CD4-positive, alpha-beta T cell treated with Interleukin-4 for 1 hour (primary cell): ENCODE measurements at places on chromosomes 3 and 15.

DNA sequence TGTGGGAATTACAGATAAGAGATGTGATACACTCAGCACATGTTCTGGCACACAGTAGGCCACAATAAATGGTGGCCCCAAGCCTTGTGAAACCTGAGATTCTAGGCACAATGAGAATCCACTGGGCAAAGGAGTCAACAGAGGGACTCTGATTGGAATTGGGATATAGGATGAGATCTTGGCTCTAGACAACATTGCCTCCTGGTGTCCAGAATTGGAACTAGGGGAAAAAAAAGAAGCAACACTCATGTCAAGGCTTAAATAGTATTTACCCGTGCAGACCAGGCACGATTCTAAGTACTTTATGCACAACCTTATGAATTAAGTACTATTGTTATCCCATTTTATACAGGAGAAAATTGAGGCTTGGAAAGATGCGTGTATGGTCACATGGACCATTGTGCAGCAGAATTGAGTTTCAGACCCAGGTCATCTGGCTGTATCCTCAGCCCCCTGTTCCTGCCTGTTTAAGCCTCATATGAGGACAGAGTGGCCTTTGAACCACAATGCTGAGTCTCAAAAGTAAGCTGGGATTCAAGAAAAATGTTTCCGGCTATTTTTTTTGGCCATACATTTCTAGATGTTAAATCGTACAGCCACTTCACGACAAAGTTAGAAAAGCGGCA is 124.8 kb downstream of the SV2B start:
- no peak for DNase-seq

DNA sequence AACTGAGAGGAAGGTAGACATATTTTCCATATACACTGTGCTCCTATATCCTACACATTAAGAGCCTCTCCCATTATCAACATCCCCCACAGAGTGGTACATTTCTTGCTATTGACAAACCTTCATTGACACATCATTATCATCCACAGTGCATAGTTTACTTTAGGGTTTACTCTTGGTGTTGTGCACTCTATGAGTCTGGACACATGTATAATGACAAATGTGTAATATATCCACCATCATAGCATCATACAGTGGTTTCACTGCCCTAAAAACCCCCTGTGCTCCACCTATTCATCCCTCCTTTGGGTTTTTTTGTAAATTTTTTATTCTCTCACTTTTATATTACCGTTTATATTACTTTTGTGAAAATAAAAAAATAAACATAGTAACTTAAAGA is 22.2 kb upstream of the CLDN18 start:
- DNase-seq, result no peak

DNA sequence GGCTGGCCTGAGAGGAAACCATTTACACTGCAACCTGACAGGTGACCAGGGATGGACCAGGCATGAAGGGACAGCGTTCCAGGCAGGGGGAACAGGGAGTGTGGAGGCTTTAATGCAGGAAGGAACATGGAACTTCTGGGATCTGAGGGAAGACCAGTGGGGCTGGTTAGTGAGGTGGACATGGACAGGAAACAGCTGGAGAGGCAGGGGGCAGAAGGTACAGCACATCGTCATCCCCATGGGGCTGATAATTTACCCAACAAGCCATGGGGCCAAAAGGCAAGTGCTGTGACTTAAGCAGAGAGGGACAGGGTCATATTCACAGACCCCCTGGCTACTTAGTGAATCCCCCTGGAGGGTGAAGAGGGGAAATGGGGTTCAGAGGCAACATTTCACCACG is 77.0 kb upstream of the LARS2 start:
- DNase-seq, result no peak

- no peak for DNase-seq
Measured at GRCh38 chr3:37772773-37773354, 88.8 kb upstream of the CTDSPL start.

DNA sequence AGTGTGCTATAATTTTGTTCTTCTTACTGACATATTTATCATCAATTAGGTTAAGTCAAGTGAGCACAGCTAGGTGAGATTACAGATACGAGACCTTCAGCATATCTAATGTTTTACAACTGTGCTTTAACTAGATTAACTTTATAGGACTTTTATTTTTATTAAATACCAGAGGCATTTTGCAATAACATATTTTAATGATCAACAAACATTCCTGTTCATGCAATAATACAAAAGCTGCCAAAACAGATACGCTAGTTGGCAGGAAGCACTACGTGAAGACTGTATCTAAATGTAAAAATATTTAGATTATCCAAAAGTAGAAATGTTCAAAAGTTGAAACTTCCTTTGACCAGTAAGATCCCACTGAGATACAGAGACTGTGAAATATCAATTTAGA is 139.1 kb downstream of the CBLB start:
- DNase-seq, result no peak

GRCh38 chr3:96831175-96831574 is 16.8 kb downstream of the EPHA6 start:
- no peak for DNase-seq

GRCh38 chr15:40714144-40714543 is 19.2 kb downstream of the RAD51 start:
- DNase-seq, result no peak

DNA sequence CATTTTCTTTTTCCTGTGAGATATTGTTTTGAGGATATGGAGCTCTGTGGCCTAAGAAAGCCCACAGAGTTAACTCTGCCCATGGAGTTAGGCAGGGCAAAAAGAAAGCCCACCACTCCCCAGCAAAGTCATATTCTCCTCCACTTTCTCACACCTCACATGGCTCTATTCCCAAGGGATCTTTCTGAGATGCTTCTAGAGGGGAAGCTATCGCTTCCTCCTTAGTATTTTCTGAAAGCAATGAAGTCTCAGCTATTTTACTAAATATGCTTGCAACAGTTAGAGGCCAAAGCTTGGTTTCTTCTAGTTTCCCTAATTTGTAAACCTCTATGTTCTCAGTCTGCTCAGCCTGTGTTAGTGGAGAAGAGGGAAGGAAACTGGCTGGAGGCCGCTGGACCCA is 80.3 kb upstream of the EOMES start:
- no peak for DNase-seq

- no peak for DNase-seq
Measured at GRCh38 chr3:24522146-24522579, 27.5 kb upstream of the THRB start.

DNA sequence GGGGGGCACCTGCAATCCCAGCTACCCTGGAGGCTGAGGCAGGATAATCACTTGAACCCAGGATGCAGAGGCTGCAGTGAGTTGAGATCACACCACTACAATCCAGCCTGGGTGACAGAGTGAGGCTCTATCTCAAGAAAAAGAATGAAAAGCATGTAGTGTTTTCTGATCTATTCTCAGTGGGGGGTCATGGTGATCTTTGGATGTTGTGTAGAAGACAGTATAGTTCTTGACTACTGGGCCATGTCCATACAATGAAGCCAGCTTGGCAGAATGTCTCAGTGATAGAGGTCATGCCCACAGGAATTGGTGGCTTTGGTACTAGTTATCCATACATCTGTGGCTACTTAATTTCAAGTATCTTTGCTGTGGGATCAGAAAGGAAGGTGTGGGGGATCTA is 26.8 kb upstream of the NANOGP8 start:
- DNase-seq, result no peak

- peak; percentile 50 for DNase-seq
Measured at GRCh38 chr3:177646749-177647148, 449.5 kb upstream of the TBL1XR1 start.

- DNase-seq, result no peak
Measured at GRCh38 chr3:108209579-108209978, 12.6 kb downstream of the IFT57 start.

- peak; percentile 45 for DNase-seq
Measured at GRCh38 chr15:64137226-64137833, 14.2 kb upstream of the SNX22 start.

DNA sequence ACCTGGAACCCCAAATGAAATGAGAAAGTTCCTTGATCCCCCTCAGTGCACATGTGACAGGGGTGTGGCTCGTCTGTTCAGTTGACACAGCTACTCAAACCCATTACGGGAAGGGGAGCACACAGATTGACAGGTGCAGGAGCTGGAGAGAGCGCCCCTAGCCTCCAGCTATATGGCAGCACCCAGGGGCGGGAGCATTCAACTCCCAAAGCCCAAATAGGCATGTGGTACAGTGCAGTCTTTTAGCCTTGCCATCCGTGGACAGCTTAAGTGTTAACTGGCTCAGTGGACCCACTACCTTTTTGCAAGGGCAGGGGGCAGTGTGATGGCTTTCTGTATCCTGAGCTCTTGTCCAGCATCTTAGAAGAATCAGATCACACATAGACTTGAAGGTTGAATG is 1374.2 kb upstream of the ALCAM start:
- no peak for DNase-seq

DNA sequence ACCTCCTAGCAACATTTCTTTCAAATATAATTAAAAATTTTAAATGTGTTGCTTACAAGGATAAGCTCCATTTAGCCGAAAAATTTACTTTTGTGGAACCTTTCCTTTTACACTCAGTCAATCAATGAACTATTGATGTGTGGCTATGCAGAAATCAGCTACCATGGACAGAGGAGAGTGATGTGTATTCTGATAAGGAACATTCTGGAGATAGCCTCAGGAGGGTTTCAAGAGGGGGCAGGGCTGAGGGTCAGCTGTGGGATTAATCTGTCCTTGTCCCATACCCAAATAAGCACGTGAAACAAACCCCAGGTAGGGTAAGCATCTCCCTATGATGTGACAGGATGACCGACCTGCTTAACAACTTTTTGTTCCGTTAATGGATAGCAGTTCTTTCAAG is 192.6 kb upstream of the PROK2 start:
- DNase-seq, result no peak

DNA sequence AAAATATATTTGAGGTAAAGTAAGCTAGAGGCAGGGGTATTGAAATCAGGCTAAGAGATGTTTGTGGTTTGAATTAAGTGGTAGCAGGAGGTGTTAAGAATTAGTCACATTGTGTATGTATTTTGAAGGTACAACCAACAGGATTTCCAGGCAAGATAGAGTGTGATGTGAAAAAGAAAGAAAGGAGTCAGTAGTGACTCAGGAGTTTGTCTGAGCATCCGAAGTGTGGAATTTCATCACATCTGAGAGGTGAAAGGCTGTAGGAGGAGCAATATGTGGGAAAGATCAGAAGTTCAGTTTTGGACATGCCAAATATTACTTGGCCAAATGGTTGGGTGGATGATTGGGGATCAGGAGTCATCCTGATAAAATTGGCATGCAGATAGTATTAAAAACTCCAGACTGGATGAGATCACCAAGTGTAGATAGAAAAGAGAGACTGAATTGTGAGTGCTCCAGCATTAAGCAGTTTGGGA is 32.1 kb upstream of the EBLN2 start:
- DNase-seq, result no peak

DNA sequence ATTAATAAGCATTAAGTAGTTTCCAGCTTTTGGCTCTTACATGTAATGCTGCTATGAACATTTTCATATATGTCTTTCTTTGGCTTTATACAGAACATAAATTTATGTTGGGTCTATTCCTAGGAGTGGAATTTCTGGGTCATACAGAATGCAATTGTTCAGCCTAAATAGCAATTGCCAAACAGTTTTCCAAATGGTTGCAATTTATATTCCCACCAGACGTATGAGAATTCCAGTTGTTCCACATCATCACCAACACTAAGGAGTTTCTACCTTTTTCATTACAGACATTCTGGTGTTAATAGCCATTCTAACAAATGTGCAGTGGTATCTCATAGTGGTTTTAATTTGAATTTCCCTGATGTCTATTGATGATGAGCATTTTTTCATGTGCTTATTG is 160.1 kb upstream of the TMC3 start:
- DNase-seq, result no peak

- no peak for DNase-seq
Measured at GRCh38 chr15:63858448-63858847, 24.7 kb upstream of the HERC1 start.

- DNase-seq, result no peak
Measured at GRCh38 chr3:52490035-52490938, 4.9 kb upstream of the STAB1 start.

GRCh38 chr15:77376770-77377169 is 43.1 kb downstream of the PEAK1 start:
- DNase-seq, result no peak

- DNase-seq, result no peak
Measured at GRCh38 chr15:41727143-41727542, 47.1 kb upstream of the MAPKBP1 start.

DNA sequence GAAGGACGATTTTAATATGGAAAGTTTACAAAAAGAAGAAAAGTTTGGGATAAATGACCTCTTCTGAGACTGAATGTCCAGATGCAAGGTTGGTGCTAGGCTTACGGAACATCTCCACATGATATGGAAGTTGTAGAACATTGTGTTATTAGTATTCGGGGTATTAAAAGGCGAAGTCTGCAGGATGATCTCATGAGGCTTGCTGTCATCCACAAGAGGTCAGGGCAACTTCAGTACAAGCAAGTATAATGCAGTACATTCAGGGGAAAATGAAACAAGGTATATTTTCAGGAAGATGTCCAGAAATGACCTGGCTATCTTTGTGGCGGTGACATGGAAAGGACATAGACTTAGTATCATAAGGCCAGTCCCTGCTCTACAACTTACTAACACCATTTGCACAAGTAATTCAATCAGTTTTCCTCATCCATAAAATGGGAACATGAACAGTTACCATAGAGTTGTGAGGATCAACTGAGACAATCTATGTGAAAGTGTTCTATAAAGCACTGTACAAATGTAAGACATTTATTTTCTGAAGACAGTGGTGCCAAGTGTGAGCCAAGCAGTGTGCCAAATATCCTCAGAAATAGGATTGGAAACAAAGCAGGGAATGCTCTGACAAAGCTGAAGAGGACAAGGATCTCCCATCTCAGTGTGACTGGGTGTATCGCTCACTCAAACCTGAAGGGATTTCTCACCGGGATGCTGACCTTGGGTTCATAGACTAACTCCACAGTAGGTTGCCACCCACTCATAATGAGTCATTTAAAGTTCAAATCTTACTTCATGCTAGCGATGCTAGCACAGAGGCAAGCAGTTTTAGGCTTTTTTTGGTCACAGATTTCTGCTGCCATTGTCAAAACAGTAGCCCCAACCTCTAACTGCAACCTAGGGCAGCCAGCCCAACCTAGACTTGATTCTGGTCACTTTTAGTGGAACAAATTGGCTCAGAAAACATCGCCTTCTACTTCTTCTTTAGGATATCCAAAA is 118.3 kb downstream of the TIGIT start:
- DNase-seq, result no peak

GRCh38 chr15:80468796-80469195 is 64.6 kb downstream of the ARNT2 start:
- no peak for DNase-seq

GRCh38 chr15:35698966-35699575 is 153.1 kb upstream of the DPH6 start:
- DNase-seq, result no peak

GRCh38 chr3:99686955-99687612 is 48.7 kb downstream of the COL8A1 start:
- no peak for DNase-seq
